Stimulated activated CD4-positive, alpha-beta T cell treated with anti-CD3 and anti-CD28 coated beads, Interleukin-4, amount 100 ng/mL, for 1 hour (primary cell): ENCODE measurements at places on chromosomes 4 and X.

DNA sequence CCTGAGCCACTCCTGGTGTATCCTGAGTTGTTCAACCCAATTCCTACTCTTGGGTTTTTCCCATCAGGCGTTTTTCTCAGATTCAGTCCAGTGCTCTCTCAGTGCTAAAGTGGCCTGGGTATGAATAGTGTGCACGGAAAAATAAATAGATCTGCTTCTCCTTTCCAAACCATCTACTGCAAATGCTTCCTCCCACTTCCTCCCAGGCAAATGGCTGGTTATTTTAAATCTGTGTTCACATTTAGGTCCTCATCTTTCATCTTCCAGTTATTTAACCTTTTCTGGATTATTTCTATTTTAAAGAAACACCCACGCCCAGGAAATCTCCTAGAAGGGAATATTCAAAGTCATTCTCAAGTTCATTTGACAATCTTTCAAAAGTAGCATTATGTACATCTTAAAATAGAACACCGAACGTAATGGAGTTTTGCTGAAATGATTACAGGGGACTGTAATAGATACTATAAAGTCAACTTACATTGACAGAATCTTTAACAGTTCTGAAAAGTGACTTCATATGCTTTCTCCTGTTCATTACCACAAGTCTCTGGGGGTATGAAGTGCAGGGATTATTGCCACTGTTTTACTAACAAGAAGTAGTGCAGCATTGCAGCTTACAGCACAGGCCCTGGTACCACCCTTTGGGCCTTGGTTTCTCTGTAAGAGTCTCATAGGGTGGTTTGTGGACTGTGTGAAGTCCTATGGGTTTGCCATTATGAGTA lies 66.3 kb downstream of the MED28 start:
- DNase-seq: no peak

DNA sequence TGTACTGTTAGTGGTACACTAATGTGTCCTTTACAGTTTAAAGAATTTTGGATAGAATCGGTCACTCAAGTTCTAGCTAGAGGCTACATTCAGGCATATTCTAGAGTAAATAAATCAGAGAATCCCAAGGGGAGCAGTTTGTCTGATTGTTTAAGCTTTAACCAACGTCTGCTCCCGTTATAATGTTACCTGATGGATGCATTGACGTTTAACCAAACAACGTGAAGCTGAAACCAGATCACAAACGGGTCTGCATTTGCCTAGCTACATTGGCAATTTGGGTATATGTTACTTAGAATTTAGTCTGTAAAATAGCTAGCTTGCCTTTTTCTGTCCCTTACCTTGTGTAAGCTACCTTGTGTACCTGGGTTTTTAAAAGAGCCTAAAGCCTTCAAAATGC lies 1.6 kb downstream of the PI4K2B start:
- DNase-seq: no peak

GRCh38 chr4:2009651-2010233 lies 968 bp upstream of the NELFA start:
- DNase-seq: peak; percentile 48

GRCh38 chrX:73849073-73849472 lies 286.1 kb downstream of the CHIC1 start:
- DNase-seq: no peak
